Stimulated activated naive CD8-positive, alpha-beta T cell treated with anti-CD3 and anti-CD28 coated beads, Interleukin-15, Interleukin-2, amounts not matched to agents 100 U/mL and 50 U/mL, for 24 hours (primary cell): ENCODE measurements at places on chromosomes 11 and 22.
A peak's percentile ranks its signal among the peaks of the same experiment; 100 is the strongest.

DNA sequence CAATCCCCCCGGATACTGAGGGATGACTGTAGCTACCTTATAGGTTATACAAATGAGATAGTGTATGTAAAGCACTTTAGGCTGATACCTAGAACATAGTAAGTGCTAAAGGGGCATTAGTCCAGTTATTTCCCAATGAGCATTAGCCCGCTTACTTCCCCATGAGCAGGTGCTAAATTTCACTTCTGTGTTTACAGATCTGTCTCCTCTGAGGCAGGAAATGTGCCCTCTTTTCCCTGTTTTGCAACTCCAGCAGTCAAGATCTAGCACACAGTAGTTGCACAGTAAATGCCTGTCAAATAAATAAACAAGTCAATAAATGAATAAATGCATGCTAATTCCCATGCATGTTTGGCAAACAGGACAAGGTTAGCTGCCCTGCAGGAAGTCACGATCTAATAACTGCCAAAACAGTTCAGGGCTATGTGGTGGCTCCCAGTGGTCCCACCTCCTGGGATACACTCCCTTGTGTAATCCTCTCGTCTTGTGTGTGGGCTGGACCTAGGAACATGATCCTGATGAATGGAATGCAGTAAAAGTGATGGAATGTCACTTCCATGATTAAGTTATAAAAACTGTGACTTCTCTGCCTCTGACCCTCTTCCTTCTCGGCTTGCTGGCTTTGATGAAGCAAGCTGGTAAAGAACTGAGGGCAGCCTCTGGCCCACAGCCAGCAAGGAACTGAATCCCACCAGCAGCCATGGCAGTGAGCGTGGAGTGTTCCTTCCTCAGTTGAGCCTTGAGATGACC, 459.0 kb downstream of the SOX6 start:
- no peak for DNase-seq

DNA sequence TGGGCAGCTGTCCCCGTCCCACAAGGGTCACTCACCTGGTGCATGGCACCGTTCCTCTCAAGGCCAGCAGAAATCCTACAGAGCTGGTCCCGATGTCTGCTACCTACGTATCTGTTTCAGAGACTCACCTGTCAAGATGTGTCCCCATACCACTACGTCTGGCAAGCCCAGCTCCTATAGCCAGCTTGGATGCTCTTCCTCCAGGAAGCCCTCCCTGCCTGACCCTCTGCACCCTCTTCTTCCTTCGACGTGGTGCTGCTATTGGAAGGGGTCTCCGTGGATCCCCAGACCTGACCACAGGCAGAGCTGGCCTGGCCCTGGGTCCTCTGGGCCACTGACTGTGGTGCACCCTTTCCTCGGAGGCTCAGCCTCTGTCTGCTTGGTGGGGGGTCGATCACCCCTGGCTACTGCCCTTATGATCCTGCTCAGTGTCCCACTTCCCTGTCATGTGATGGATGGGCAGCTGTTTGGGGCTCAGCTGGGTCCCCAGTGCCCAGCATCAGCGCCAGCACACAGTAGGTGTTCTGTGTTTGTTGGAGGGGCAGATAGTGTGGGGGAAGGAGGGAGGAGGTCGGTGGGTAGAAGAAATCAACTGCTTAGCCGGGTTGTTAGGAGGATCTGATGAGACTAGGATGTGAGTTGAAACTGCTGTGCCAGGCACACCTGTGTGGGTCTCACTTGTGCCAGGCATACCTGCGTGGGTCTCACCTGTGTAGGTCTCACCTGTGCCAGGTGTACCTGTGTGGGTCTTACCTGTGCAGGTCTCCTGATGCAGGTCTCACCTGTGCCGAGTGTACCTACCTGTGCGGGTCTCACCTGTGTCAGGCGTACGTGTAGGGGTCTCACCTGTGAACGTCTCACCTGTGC, 21.7 kb upstream of the ARHGAP8 start:
- DNase-seq, result no peak

DNA sequence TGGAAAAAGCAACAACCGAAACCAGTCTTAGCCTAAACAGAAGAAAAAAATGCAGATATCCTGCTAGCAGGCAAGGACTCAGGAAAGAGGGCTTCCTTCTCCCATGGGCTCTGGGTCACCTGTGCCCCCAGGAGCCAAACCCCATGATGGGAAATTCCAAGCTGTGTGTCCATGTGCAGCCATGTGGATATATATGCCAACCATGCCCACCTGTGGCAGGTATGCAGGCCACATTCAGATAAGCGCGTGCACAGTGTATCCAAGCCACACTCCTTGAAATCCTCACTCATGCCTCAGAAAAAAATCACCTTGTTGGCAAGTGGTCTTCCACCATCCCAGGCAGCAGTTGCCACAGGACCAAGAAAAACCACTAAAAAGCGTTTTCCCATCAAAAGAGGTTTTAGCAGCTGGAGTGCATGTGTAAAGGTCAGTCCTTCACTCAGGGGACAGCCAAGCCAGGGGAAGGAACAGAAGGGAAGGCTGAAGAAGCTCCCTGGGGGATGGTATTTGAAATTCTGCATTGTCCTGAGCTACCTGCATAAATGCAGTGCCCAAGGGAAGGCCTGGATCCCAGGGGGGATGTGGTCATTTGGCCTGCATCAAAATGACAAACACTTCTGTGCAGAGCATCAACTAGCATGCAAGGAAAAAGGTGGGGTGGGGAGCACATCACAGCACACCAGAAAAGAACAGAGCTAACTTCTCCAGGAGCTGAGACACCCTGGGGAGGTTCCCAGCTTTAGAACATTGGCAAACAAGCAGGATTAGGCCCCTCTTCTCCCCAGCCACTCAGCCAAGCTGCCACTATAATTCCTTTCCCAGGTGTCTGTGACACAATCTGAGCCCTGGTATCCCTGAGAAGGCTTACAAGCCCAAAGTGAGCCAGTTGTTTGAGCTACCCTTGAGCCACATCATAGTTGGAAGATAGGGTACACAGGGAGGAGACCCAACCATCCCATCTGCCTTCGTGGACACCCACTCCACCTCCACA, 76.2 kb downstream of the GALNT18 start:
- DNase-seq, result no peak

DNA sequence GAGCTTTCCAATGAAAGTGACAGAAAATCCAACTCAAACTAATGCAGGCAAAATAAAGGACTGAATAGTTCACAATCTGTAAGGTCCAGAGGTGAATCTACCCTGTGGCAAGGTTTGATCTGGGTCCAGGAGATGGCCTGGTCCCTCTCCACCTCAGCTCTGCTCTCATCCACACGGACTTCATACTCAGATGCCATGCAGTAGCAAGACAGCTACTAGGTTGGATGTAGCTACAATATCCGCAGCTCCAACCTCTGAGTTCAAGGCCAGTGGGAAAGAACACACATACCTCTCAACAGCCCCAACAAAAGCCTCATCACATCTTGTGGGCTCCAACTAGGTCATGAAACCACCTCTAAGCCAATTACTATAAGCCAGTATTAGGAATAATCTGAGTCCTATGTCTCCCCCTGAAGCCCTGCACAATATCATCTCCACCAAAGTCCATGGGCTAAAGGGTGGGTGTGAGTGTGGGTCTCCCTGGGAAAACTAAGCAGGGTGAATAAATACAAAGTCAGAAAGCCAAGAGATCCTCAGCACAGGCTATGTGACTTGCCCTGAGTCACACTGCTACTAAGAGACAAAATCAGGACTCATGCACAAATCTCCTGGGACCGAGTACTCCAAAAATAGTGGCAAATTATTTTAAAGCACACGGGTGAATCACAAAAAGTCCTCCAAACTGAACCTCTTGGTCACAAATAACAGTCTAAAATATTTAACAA, 78.8 kb downstream of the LARGE1 start:
- DNase-seq, result no peak

- no peak for DNase-seq
Observed at GRCh38 chr11:67534070-67534679, 10.9 kb upstream of the CABP2 start.

DNA sequence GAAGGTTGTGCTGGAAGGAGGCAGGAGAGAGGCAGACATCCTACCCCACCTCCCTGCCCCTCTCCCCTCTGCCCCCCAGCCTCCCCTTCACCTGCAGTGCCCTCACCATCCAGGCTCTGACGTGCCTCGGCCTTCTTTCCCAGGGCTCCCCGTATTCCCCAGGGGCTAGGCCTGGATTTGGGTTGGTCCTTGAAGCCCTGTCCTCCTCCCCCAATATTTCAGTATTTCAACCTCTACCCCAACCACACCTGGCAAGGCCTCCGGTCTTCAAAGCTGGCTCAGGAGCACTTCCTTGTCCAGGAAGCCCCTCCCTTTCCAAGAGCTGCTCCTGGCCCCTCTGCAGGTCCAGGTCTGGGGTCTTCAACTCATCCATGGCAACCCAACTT, 8.6 kb upstream of the PDE2A start:
- no peak for DNase-seq

DNA sequence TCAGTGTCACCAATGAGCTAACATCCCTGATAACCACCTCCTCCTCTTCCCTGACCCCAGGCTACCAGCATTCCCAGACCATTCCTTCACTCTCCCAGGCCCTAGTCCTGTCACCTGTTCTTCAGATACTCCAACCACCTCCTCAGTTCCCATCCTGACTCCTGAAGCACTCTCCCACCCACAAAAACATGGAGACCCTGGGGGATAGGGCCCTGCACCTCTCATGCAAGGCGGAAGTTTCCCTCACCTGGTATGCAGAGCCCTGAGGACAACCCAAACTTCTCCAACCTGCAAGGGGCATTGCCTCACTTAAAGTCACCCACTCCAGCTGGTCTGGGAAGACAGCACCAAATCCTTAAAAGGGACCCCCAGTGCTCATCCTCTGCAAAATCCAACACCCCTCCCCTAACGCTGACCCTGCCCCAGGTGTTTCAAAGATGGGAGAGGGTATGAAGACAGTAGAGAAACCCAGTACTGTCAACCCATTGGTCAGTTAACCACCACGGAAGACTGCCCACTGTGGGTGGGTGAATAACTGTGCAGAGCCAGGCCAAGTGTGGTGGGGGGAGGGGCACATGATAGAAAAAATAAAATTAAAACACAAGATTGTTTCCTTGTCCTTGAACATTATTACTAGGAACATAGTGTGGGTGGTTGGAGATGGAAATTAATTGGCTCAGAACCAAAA, 1.4 kb downstream of the TNKS1BP1 start:
- no peak for DNase-seq

- peak; percentile 5 for DNase-seq
Observed at GRCh38 chr11:40722179-40722795, 737.2 kb downstream of the LRRC4C start.

- no peak for DNase-seq
Observed at GRCh38 chr11:48127521-48128183, 89.0 kb upstream of the OR4B1 start.

DNA sequence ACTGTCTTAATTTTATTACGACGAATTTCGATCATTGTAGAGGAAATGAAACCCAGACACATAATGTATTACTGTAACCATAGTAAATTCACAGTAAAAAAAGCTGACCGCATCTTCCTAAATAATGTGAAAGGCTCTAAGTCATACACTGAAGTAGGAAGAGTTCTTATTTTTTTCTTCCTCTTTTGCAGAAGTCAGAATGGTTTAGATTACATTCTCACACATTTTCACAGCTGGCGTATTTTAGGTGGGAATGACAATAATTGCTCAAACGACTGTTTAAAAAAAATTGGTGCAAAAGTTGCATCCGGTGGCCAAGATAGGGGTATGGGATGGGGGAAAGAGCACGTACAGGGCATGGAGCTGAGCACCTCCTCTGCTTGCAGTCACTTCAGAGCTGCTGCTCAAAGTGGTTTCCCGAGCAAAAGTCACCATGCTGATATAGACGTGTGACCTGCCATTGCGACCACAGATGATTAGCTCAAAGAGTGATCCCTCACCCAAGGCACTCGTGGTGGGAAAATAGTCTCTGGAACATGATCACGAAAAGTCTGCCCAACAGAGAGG, 35.3 kb downstream of the MMP13 start:
- no peak for DNase-seq

DNA sequence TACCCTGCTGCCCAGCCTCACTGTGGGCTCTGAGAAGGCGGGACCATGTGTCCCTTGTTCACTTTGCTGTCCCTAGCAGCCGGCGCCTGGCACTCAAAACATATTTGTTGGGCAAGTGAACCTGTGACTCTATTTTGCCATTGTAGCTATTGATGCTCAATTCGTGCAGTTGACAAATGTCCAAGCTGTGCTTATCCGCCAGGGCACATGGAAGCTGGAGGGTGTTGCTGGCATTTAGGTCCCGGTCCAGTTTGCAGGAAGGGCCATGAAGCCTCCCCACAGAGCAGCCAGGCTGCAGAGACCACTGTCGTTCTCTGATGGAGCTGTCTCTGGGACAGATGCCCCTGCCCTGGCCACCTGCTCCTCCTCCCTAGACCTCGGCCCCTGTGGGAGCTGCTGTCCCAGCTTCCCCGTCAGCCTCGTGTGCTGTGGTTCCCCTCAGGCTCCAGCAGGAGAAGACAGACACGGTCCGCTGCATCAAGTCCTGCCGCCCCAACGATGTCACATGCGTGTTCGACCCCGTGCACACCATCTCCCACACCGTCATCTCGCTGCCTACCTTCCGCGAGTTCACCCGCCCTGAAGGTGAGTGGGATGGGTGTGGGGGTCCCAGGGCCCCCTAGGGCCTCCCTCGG, 71.5 kb downstream of the FBLN1 start:
- no peak for DNase-seq

GRCh38 chr11:63537293-63538101, 889 bp downstream of the PLAAT4 start:
- peak; percentile 23 for DNase-seq

- DNase-seq, result no peak
Observed at GRCh38 chr11:118054712-118055640, 21.9 kb upstream of the TMPRSS4 start.
